ENCODE measurements at places on chromosomes 16 and 17. TPM values are rescaled to one million over a fixed set of nuclear protein-coding genes. Genes with fewer than 3 reads are reported as not detected.
A peak's percentile ranks its signal among the peaks of the same experiment; 100 is the strongest.

GRCh38 chr17:31733326-31733725 is 125.7 kb downstream of the COPRS start:
- no peak for DNase-seq

DNA sequence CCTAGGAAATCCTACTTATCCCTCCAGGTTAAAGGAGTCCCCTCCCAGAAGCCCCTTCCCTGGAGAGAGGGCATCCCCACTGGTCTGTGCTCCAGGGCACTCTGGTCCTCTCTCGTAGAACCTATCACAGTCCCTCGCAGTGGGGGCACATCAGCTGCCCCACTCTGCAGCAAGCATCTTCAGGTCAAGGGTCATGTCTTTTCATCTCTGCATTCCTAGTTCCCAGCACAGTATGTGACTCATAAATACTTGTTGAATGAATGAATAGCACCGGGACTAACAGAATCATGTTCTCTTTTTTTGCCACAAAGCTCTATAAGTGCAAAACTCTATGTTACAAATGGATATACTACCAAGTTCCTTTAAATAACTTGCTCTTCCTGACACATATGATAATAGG is 36.0 kb downstream of the RNF157 start:
- no peak for DNase-seq

GRCh38 chr16:31038993-31039392 is 5.6 kb downstream of the STX4 start:
- no peak for DNase-seq

GRCh38 chr17:38922538-38923297 is 2.7 kb upstream of the LASP1NB start:
- no peak for DNase-seq

DNA sequence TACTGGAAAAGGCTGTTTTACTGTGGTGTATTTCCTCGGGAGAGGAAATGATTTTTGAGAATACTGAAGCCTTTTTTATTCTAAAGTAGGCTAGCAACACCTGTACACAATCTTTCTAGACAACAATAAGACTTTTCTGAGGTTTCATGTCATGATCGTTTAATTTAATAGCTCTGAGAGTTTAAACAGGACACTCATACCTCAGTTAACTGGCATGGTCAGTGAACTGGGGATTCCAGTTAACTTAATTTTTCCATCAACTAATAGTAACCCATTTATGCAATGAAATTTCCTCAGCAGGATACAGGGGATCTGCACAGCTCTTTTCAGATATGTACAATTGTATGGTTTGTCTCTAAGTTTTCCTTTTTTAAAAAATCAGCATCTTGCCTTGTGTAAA is 262.6 kb downstream of the NTN1 start:
- DNase-seq, result no peak

DNA sequence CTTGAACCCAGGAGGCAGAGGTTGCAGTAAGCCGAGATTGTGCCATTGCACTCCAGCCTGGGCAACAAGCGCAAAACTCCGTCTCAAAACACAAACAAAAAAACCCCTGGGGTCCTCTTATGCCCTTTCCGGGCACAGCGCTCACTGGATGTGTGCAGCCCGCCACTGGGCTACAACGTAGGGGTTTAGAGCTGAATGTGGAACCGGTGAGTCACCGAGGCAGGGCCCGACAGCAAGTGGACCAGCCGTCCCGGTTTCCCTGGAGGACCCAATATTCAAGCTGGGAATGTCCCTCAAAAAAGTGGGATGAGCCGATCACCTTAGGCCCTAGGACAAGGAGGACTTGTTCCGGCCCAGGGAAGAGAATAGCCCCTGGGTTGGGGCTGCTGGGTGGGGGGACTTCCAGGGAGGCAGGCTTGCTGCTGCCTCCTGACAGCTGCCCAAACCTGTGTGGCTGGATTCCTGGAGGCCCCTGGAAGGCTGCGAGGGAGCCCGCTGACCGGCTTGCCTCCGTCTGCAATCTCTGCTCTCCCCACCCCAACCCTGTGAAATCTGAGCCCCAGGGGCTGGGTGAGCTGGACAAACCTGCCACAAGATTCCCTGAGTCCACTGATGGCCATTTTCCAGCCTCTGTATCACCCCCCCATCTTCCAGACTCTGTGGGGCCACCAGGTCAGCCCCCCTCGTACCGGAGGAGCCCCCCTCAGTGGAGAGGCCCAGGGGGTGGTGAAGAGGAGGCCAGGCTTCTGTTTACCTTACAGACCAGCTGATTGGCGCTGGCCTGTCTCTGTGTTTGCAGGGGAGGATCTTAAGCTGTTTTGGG is 2.9 kb upstream of the CLDN9 start:
- DNase-seq, result peak; percentile 83

- no peak for DNase-seq
These were observed 63.4 kb upstream of the CDH11 start for GRCh38 chr16:65185241-65185778.

- no peak for DNase-seq
These were observed at the start of gene CCL8 for GRCh38 chr17:34319039-34319483. Gene CCL8 (plus strand): TSS chr17:34319435. CDS start chr17:34319502, 67 bp downstream.

Gene CRHR1
- polyA plus RNA-seq, result 0.24 TPM

Gene C16orf89
- 3.1 TPM for polyA plus RNA-seq

Gene SPHK1
- 3.1 TPM for polyA plus RNA-seq

Gene TBKBP1
- polyA plus RNA-seq, result 11.5 TPM

Gene ANKRD40
- 25.7 TPM for polyA plus RNA-seq

Gene CXCL16
- 62.1 TPM for polyA plus RNA-seq

Gene SSTR5
- 1.2 TPM for polyA plus RNA-seq

Gene ASB16
- polyA plus RNA-seq, result 2.5 TPM

Gene SHISA9
- 2.7 TPM for polyA plus RNA-seq

Measured in large intestine (tissue), 12 donors.